ENCODE measurements at places on chromosomes 6 and 20.

- DNase-seq = no peak
Observed at GRCh38 chr6:13446381-13446780, 41.0 kb downstream of the GFOD1 start.

DNA sequence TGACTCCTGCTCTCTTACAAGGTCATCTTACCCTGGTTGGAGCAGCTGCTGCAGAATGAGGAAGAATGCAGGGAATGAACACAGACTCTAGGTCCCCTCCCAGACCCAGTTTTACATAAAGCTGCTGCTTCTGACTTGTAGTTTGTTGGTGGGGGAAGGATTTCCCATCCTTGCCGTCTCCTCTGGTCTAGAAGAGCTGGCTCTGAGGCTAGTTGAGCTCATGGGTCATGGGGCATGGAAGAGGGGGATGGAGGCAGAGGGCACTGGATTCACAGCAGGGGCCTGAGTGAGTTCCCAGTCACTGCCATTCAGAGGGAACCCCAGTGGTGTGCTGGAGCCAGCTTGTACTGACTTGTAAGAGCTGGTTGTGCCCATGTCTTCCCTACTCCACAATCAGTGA, 9.2 kb upstream of the GUCA1A start:
- no peak for DNase-seq

- DNase-seq = no peak
Observed at GRCh38 chr20:10696650-10697049, 22.9 kb upstream of the JAG1 start.

GRCh38 chr20:23456873-23457272, 4.2 kb upstream of the CST11 start:
- no peak for DNase-seq

GRCh38 chr6:42777126-42777822, 4.6 kb upstream of the BICRAL start:
- DNase-seq = no peak

All from CD4-positive, alpha-beta T cell treated with Interleukin-15 for 1 hour (primary cell).